NCI-H82 (cell line): ENCODE measurements at places on chromosomes 16 and 17.

GRCh38 chr17:40070709-40071312, 8.0 kb downstream of the THRA start:
- DNase-seq, result no peak

DNA sequence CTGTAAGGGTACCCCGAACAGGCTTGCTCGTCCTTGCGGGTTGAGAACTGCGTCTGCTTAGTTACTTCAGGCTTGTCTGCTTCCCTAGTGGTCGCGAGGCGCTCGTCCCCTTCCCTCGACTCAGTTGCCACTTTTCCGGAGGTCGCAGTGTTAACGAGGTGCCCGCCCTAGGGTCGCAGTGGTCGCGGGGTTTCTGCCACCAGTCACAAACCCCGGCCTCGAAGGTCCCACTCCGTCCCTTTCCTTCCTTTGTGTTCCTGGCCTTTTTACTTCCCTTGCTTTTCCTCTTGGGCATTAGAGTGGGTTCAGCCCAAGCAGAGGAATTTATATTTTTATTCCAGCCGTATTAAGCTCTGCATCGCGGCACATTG, 299 bp downstream of the NUP85 start:
- DNase-seq, result no peak

DNA sequence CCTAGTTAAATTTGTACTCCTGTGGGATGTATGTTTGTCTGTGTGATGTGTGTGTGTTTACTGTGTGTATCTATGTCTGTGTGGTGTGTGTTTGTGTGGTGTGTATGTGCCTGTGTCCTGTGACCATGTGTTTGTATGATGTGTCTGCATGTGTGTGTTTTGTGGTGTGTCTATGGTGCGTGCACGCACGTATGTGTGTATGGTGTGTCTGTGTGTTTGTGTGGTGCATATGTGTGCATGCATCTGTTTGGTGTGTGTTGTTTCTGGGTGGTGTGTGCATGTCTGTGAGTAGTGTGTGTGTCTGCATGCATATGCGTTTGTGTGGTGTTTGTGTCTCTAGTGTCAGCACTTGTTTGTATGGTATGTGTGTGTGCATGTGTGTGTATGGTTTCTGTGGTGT, 174.2 kb upstream of the RBFOX1 start:
- no peak for DNase-seq

GRCh38 chr17:31462261-31462660, 70.8 kb downstream of the RAB11FIP4 start:
- DNase-seq, result no peak

DNA sequence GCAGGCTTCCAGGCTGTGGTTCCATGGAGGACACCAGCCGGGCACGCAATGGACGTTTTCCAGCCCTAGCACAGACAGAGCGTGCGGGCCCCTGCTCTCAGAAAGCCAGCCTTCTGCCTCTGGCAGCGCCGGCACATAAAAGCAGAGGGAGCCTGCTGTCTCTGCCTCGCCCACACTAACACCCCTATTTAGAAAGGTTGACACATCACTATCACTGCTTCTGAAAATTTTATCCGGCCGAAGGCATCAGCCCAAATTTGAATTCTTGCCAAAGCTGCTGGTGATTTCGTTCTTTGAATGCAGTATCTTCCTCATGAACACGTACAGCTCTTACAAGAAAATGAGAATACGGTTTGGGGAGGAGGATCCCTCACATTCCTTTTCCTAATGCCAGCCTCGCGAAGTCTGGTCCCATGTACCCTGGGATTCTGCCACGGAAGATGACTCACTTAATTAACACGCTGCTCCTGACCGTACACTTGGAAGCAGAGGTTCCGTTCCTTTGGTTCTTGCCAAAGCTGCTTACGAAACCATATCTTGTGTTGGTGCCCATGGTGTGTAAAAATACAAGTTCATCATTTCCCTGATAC, 1.3 kb upstream of the RAB11FIP3 start:
- DNase-seq, result no peak

DNA sequence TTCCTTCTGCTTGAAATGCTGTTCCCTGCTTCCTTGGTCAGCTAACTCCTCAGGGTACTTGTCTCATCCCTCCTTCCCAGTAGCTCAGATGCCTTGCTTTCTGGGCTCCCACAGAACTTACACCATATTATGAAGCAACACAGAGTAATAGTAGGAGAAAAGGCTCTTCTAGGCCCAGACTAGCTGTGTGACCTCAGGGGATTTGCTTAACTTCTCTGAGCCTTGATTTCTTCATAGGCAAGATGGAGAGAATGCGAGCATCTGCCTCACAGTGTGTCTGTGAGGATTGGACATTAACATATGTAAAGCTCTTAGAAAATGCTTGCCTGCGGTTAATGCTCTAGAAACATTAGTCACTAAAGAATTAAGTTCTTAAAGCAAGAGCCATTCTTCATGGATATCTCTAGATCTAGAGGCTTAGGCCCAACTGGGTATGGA, 22.3 kb upstream of the PECAM1 start:
- DNase-seq, result peak; percentile 15

DNA sequence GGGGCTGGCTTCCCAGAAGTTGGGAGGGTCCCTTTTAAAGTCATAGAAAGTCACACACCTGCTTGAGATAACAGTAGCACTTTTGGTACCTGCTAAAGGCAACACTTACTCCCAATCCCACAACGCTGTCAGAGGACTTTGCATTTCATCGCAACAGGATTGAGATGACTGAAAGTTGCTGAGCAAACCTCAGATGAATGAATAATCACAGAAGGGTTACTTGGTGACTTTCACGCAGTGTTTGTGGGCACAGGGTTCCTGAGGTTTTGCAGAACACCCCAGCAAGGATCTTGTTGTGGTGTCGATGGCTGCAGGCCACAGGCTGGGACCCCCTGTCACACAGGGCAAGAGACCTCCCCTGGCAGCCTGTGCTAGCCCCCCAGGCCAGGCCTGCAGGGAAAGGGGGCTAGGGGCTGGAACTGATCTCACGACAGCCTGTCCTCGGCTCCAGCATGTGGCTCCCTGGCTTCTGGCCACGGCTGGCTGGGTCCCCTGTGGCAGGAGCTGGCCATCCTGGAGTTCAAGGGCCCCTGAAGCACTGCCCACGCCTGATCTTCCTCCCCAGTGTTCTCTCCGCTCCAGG, 79.4 kb upstream of the CBX4 start:
- DNase-seq, result no peak

- no peak for DNase-seq
Measured at GRCh38 chr17:75681289-75681688, 14.2 kb downstream of the SAP30BP start.

GRCh38 chr17:44362949-44363612, 572 bp downstream of the FAM171A2 start:
- peak; percentile 65 for DNase-seq

DNA sequence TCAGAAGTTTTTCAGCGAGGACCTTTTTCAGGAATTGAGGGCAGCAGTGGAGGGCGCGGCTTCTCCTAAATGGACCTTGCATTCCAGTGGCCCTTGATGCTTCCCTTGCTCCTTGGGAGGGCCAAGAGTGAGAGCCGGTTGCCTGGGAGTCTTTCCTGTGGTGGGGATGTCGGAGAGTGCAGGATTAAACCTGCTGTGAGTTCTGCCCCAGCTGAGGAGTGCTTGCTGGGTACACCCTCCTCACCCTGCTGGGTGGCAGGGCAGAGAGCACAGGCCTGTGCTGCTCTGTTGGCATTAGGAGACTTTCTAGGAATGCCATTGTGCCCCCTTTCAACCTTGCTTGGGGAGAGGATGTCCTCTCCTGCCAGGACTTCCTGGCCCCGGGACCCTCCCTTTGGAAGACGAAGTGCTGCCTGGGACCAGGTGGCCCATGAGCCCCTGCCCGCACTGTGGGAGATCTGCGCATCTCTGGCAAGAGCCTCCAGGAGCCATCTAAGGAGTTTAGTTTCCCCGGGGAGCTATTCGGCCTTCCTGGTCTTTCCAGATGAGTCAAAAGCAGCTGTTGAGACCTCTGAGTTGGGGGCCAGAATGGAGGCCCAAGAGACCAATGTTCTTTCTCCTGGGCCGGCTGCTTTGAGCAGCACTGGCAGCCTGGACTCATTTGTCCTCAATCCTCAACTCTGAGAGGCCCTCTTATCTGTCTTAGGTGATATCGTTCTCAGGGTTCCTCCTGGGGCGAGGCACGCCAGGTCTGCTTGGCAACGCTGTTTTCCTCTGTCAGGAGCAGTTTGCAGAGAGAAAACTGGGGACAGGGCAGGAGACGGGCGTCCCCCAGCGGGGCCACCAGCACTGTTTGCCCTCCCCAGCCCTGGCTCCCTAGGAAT, 5.6 kb downstream of the LLGL2 start:
- DNase-seq, result no peak

- no peak for DNase-seq
Measured at GRCh38 chr16:62135446-62135845, 99.2 kb upstream of the CDH8 start.

- no peak for DNase-seq
Measured at GRCh38 chr17:30148376-30148775, 31.8 kb downstream of the NSRP1 start.

- DNase-seq, result no peak
Measured at GRCh38 chr17:48593126-48593829, at the start of gene HOXB5. HOXB5 (minus strand) TSS chr17:48593779; CDS start chr17:48593682, 97 bp downstream.

GRCh38 chr17:37789021-37789565, 44.2 kb upstream of the HNF1B start:
- no peak for DNase-seq

DNA sequence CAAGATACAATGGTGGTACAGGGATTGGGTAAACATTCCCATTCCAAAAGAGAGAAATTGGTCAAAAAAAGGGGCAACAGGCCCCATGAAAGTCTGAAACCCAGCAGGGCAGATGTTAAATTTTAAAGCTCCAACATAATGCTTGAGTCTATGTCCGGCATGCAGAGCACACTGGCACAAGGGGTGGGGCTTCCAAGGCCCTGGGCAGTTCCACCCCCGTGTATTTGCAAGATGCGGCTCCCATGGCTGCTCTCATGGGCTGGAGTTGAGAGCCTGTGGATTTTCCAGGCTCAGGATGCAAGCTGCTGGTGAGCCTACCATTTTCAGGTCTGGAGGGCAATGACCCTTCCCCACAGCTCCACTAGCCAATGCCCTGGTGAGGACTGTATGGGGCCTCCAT, 27.9 kb upstream of the RAI1 start:
- DNase-seq, result no peak

GRCh38 chr16:85537795-85538401, 75.2 kb upstream of the GSE1 start:
- no peak for DNase-seq

DNA sequence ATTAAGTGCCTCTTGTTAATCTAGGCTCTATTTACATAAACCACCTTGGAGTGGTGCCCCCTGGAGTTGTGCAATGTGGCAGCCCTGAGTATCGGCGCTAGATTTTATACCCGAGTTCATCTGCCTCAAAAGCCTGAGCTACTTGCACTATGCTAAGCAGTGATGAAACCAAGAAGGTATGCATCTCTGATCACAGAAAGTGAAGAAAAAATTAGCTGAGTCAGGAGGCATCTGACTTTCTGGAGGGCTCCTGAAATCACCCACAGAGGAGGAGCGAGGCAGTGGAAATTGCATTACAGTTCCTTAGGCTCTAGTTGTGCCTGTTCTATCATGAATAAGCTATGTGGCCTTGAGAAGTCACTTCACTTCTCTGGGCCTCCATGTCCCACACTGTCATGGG, 80.3 kb upstream of the PSMD7 start:
- no peak for DNase-seq

- no peak for DNase-seq
Measured at GRCh38 chr17:55726440-55726839, 3.8 kb upstream of the TMEM100 start.

- DNase-seq, result no peak
Measured at GRCh38 chr16:67915831-67916723, 15.6 kb downstream of the CTRL start.

DNA sequence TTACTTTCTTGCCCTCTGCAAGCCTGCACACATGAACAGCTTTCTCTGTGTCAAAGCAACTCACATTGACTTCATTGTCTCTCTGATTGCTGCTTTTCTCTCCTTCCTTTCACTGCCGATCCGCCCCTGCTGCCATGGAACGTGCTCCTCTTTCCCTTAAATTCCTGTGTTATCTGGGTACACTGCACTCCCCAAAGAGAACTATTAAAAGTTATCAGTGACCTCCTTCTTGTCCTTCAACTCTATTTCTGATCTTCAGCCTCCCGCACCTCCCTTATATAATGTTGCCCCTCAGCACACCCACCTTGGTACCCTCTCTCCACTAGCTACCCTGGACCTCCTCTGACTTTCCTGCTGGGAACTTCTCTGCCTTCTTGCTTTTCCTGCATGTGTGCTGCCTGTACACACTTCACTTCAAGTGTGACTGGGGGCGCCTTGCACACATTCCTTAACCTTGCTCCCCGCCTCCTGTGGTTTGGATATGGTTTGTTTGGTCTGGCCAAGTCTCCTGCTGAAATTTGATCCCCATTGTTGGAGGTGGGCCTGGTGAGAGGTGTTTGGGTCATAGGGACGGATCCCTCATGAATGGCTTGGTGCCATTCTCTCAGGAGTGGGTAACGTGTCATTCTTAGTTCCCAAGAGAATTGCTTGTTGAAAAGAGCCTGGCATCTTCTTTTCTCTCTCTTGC, 26.7 kb upstream of the PMP22 start:
- DNase-seq, result no peak

GRCh38 chr16:68179196-68179795, 56.6 kb downstream of the ESRP2 start:
- DNase-seq, result no peak

GRCh38 chr17:20206591-20206990, 197.4 kb downstream of the SPECC1 start:
- DNase-seq, result no peak

DNA sequence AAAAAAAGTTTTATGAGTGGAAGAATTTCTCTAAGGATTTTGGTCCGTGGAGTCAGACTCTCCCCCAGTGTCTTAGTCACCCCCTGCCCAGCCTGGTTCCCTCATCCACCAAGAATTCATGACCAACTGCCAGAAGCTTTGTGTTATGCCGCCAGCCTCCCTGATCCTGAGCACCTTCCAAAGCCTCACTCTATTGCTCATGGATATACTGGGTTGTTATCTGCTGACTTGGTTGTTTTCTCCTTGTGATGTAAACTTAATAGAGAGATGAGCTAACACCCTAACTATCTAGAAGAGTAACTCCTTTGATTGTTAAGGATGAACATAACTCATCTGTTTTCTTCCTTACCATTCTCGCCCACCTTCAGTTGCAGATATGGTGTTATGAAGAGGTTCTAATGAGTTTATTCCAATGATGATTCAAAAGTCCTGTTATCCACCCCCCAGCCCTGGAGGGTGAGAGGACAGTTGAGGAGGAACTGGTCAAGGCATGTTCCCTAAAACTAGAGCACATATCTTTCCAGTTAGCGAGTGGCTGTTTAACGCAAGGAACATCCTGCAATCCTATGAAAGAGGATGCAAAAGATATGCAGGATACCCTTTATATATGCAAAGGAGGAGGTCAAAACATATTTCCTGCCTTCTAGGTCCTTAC, 1.5 kb upstream of the PSMD3 start:
- no peak for DNase-seq

DNA sequence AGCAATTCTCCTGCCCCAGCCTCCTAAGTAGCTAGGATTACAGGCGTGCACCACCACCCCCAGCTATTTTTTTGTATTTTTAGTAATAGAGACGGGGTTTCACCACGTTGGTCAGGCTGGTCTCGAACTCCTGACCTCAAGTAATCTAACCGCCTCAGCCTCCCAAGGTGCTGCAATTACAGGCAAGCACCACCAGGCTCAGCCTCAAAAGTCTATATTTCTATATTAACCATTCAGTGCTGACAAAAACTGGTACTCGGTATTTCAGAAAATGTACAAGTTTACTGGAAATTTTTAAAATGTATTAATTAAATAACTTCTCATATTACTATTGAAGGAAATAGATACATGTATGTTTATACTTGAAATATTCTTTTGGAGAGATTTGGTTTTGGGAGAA, 1.4 kb upstream of the HEXD start:
- no peak for DNase-seq

- DNase-seq, result no peak
Measured at GRCh38 chr17:76034428-76035350, 7.6 kb upstream of the EVPL start.

GRCh38 chr17:79255926-79256585, 181.4 kb downstream of the ENGASE start:
- DNase-seq, result peak; percentile 34
